ENCODE measurements at places on chromosomes 1 and 21.

DNA sequence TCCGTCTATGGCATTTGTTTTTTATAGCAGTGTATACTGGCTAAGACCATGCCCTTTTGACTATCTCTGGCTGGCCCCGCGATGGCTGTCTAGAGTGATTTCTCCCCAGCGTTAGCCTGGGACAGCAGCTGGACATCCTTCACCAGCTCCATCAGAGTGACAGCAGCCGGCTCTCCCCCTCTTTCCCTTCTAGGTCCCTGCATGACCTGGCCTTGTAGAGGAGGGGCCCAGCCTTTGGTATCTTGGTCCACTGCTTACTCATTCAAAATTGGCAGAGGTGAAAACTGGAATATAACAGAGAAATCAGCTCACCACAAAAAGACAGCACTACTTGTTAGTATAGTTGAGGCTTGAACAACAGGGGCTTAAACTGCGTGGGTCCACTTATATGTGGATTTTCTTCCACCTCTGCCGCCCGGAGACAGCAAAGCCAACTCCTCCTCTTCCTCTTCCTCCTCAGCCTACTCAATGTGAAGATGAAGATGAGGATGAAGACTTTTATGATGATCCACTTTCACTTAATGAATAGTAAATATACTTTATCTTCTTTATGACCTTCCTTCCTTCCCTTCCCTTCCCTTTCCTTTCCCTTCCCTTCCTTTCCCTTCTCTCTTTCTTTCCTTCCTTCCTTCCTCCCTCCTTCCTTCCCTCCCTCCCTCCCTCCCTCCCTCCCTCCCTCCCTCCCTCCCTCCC, 29.4 kb upstream of the B3GALNT2 start:
- DNase-seq, result no peak

DNA sequence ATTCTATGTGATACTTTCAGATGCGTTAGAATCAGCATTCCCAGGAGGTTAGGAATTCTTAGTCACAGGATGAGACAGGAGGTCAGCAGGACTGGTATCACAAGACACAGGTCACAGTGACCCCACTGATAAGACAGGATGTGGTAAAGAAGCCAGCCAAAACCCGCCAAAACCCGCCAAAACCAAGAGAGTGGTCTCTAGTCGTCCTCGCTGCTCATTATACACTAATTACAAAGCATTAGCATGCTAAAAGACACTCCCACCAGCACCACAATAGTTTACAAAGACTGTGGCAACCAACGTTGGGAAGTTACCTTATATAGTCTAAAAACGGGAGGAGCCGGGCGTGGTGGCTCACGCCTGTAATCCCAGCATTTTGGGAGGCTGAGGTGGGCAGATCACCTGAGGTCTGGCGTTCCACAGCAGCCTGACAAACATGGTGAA, 13.9 kb upstream of the ACTA1 start:
- no peak for DNase-seq

GRCh38 chr1:2028870-2029560, 9.9 kb downstream of the GABRD start:
- DNase-seq, result no peak

DNA sequence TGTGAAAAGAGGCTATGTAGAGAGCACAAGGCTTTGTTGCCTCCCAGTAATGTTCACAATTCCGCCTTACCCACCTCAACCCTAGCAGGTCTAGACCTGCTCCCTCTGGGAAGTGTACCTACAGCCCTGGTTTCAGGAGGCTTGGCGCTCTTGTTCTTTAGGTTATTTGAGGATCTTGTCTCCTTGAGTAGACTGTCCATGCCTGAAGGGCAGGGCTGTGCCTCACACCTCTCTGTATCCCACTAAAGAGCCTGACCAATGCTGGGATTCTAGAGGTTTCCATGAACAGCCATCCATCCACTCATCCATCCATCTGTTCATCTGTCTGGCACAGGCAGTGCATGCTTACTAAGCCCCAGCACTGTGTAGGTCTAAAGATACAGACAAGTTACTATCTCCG, 1.0 kb downstream of the RAB7B start:
- DNase-seq, result no peak

- DNase-seq, result no peak
These were observed 278.8 kb downstream of the ASTN1 start for GRCh38 chr1:176885751-176886150.

GRCh38 chr1:40032240-40032891, 8.2 kb upstream of the CAP1 start:
- peak; percentile 70 for DNase-seq

Data from CD4-positive, alpha-beta T cell treated with Interleukin-12 subunit alpha and Interleukin-12 subunit beta, for 1 hour (primary cell).